Inflammatory macrophage treated with lipopolysaccharide for 1 hour (primary cell): ENCODE measurements at places on chromosomes 6 and 20.

GRCh38 chr6:31740397-31741223 is 805 bp downstream of the MSH5 start:
- DNase-seq, result peak; percentile 52

DNA sequence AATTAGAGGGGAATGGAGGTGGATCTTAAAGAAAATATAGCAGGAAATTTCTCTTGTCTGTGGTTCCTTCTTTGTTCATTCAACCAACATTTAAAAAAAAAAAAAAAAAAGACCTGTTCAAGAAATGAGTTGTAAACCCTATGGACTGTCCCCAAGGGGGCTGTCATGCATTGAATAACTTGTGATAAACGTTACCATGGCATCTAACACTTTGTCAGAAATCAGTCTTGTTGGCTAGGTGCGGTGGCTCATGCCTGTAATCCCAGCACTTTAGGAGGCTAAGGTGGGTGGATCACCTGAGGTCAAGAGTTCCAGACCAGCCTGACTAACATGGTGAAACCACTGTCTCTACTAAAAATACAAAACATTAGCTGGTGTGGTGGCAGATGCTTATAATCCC is 381.7 kb downstream of the BCKDHB start:
- DNase-seq, result no peak

DNA sequence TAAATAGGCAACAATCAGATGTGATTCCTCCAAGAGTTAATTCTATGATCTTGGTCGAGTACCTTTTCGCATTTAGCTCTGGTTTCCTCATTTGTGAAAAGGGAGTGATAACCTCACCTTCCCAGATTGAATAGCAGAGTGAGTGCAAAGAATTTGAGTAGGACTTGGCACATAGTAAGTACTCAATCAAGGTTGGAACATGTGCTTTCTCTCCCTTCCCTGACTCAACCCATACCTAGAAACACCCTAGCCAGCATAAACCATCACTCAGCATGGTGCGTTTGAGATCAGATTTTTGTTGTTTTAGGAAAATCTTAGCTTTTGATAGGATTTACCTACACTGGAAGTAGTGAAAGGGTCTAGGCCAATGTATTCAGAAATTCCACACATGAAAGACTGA is 333.4 kb upstream of the NT5E start:
- no peak for DNase-seq

DNA sequence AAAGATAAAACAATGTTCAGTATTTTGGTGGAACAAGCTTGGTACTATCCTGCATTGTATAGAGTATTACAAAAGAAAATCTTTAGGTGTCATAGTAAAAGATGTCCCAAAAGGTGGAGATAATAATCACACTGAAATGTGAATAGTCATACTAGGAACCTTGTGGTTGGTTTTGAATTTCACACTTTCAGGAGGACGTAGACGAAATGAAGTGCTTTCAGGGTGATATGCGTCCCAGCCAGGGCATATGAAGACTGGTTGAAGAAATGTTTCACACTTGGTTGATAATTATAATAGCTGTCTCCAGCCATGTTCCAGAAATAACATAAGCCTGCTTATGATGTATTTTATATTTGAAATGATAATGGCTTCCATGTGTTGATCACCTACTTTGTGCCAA is 60.4 kb downstream of the SCAND1 start:
- no peak for DNase-seq

DNA sequence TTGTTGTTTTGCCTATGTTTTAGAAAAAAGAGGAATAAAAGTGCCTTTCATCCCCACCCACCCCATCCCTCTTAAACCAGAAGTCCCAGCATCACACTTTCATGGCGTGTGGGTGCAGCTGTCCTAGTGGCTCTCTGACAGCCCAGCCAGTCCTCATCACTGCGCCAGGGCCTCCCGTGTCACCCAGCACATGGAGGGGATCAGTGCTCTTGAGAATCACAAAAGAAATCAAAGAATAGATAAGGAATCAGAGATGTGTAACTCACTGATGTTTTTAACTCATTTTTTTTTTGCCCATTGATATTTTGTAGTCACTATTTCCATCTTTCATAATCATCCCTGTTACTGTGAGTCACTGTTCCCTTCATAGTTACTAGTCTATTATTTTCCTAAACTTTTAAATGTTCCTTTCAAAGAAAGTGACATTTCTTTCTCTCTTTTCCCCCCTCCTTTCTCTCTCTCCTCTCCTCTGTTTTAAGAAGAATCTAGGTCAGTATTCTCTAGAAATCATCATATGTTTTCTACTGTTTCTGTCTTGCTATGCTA is 78.6 kb downstream of the AIG1 start:
- DNase-seq, result no peak

- DNase-seq, result no peak
These were observed 15.5 kb downstream of the BAG6 start for GRCh38 chr6:31636698-31637596.

DNA sequence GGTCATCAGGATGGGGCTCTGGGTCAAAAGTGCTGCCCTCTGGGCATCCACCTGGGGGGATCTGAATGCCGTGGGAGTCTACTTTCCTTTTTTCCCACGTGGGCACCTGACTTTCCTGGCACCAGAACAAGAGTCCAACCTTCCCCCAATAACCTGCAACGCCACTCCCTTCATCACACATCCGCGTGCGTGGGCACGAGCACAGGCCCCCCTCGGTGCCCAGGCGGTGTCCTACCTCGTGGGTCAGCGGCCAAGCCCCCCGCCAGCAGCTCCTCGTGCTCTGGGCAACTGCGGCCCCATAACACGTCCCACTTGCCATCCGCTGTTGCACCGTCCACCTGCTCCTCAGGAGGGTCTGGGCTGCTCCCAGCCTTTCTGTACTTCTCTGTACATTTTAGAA is 87.0 kb downstream of the YTHDF1 start:
- no peak for DNase-seq

DNA sequence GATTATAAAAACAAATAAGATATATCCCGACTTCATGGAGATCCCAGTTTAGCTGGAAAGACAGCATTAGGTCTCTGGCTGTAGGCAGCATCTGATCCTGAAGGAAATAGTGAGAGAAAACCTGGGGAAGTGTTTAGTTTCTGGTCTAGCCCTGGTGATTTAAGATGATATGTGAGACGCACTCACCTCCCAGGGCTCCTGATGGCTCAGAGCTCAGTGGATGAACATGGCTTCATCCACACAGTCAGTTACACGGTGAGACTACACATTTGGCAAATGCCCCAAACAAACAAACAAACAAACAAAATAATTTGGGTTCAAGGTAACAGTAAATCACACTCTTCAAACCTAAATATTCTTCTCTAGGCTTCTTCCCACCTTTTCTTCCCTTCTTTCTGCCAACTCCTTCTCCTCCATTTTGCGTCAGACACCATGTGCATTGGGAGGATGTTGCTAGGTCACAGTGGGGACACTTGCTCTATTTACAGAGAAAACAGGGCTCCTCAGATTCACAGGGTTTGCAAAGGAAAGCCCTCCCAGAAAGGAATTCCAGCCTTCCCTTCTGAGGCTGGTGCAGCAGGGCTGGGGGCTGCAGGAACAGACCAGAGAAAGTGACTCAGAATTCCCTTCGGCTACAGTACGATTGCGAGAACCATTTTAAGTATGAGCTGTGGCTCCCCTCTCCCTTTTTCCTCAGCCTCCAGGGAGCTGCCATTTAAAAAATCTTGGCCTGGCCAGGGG is 59.6 kb upstream of the SALL4 start:
- no peak for DNase-seq

GRCh38 chr6:168746013-168746412 is 305.0 kb downstream of the SMOC2 start:
- DNase-seq, result no peak

DNA sequence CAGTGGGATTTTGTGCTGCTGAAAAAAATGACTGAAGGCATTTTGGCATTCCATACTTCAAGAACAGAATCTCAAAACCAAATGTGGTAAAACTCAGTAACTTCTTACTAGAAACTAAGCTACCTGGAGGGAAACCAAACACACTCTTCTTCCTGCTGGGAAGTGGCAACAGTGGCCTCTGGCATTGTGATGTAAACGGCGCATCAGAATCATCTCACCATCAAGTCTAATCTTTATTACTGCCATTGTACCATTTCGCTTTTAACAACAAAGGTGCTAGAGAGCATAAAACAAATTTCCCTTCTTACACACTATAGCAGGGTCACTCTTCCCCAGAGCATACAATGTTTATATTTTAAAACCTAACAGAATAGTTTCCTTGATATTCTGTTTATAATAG is 101.6 kb upstream of the CEP162 start:
- no peak for DNase-seq

DNA sequence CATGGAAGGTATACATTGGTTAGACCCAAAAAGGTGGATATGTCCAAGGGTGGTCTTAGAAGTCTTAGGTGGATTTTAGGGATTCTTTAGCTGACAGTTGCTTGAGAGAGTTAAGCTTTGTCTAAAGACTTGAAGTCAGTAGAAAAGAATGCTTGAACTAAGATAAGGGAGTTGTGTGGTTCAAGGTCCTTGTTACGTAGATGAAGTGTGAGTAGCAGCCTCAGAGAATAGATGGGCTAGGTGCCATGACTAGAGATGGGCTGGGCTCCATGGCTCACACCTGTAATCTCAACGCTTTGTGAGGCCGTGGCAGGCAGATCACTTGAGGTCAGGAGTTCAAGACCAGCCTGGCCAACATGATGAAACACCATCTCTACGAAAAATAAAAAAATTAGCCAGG is 1.7 kb downstream of the SHLD1 start:
- DNase-seq, result no peak

GRCh38 chr6:151399679-151400078 is 8.3 kb upstream of the ZBTB2 start:
- DNase-seq, result no peak

- no peak for DNase-seq
These were observed 57.6 kb downstream of the ZNF831 start for GRCh38 chr20:59221049-59221706.
